ENCODE measurements at places on chromosomes 3 and 15.

GRCh38 chr3:133377396-133377795 lies 22.5 kb upstream of the BFSP2 start:
- DNase-seq = no peak

DNA sequence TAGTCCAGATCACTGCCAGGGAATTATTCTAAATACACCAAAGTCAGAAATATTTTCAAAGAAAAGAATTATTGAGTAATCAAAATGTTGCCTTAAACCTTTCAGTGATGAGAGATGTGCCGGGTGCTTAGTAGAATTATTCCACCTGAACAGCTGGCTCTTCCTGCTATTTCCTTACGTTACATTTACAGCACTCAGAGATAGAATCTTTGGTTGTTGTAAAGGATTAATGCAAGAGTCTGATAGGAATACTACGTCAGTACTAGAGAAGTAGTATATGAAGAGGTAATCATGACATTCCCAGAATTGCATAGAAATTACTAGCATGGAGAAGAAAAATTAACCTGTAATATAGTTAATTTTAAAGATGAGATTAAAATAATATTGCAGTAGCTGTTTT lies 50.9 kb upstream of the ZDHHC23 start:
- no peak for DNase-seq

- no peak for DNase-seq
Observed at GRCh38 chr15:96209285-96209735, 121.2 kb upstream of the NR2F2 start.

DNA sequence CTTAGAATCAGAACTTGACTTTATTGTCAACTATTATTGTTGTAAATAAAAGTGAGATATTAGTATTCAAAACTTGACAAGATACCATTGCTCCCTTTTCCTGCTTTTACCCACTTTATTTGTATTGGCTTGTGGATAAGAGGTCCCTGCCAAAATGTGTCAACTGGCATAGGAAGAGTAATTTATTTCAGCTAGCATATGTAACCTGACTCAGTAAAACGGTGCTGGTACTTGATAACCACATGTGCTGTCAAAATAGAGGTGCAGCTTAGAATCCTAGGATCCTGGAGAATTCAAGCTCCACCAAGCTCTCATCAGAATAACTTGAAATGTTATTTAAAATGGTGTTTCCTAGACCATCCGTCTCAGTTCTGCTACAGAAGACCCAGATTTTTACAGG lies 90.2 kb upstream of the TGFBR2 start:
- DNase-seq = no peak

DNA sequence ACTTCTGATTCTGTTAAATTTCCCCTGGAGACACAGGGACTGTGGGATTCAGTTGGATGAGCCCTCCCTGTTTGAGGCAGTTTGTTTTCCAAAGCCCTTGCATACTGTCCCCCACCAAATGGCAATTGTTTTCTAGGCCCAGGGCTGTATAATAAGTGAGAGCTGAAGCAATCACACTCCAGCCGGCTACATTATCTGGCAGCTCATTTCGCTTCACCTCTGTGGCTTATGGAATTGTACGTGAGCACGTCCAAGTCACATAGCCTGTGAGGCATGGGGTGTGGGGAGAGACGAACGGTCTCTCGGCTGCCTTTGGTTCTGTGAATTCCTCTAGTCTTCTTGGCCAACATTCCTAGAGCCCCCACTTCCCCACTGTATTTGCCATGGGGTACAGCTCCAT lies 10.7 kb downstream of the RBP2 start:
- no peak for DNase-seq

DNA sequence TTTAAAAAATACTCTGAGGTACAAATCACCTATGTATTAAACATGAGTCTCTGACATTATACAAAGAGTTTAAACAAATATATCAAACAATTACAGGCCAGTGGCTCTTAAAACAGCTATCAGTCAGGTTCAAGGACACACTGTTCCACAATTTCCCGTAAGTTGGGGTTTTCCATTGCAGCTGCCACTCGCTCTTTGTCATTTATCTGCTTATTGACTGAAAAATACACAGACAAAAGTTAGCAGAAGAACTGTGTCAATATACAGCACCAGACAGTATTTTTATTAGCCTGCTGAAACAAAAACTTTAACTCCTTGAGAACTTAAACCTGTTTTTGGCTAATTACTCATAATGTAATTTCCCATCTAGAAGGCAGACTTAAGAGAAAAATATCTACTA lies 20.8 kb downstream of the CIAO2A start:
- DNase-seq = no peak

- DNase-seq = no peak
Observed at GRCh38 chr3:68880632-68881031, 51.7 kb downstream of the TAFA4 start.

GRCh38 chr3:69199942-69200341 lies 77.5 kb upstream of the LMOD3 start:
- DNase-seq = no peak

DNA sequence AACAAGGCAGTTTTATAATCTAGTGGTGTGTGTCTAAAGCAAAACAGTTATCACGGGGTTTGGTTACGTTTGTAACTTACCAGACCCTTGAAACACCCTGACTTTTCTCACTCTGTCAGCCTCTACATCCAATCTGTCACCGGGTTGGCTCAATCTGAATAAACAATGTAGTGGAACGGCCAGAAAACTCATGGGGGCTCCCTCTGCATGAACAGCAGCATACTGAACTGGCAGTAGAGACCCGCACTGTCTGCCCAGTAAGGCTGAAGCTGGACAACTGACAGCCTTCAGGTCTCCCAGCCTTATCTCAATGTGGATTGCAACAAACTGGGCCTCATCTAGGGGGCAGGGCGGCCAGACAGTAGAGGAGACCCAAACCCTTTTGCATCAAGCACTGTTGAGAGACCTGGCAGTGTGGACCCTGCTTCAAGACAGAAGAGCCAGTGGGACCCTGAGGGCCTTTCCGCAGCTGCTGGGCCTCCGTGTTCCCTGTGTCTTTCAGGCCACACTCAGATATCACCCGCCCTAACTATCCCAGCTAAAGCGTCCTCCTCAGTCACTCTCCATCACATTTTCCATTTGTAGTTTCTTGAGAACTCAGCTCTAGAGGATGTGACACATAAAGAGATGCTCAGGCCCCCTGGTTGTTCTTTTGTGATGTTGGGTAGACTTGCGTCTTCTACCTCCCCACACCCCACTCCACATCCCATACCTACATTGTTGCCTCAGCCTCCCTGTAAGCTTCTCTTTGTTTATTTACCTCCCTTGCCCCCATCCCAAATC lies 181.2 kb upstream of the NR2E3 start:
- no peak for DNase-seq

DNA sequence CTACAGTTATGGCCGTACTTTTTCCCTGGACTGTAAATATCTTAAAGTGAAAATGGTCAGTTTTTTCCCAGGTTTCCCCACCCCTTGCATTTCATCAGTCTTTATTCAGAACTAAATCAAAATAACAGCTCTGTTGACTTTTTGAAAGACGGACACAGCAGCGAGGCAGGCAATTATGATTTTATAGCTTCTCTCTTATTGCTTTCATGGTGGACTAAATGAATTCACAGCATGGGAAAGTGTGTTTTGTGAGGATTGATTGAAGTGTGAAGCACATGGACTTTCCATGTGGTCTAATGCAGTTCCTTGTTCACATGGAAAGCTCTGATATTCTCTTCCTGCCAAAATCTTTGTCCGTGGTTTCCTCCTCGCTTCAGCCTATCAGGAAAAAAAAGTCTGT lies 268.7 kb upstream of the ARL6 start:
- no peak for DNase-seq

All from stimulated activated CD8-positive, alpha-beta memory T cell treated with anti-CD3 and anti-CD28 coated beads, Interleukin-4, amount 100 ng/mL, for 4 hours (primary cell).